T-cell (primary cell): ENCODE measurements at places on chromosomes 11 and 22.
A peak's percentile ranks its signal among the peaks of the same experiment; 100 is the strongest.

GRCh38 chr11:99687320-99687719, 666.6 kb downstream of the CNTN5 start:
- no peak for DNase-seq

- no peak for DNase-seq
These were observed 11.4 kb downstream of the SEC14L6 start for GRCh38 chr22:30535182-30535581.

DNA sequence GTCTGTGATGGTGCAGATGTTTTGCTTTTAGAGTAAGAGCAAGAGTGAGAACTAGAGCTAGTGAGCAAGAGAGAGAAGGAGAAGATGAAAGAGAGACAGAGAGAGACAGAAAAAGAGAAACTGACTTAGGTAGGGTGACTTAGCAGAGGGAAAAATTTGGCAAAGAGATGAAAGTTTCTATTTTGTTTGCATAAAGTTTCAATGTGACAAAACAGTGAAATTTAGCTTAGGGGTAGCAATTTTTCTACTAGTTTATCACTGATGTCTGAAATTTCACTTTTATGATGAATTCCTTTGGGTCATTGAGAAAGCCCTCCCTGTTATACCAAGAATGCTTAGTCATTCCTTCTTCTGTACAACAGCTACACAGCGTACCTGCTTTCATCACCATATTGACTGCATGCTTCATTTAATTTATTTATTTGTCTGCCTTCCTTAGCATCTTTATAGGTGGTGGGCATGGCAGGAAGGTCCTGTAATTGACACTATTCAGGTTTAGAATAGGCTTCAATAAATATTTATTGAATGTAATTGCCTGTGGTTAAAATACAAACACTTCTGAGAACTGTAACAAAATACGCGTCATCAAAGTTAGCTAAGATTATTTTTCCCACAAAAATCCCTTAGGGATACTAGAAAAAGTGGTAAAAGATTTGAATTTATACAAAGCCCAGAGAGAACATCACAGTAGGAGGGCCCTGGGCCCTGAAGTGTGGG, 19.9 kb upstream of the CTSC start:
- no peak for DNase-seq

DNA sequence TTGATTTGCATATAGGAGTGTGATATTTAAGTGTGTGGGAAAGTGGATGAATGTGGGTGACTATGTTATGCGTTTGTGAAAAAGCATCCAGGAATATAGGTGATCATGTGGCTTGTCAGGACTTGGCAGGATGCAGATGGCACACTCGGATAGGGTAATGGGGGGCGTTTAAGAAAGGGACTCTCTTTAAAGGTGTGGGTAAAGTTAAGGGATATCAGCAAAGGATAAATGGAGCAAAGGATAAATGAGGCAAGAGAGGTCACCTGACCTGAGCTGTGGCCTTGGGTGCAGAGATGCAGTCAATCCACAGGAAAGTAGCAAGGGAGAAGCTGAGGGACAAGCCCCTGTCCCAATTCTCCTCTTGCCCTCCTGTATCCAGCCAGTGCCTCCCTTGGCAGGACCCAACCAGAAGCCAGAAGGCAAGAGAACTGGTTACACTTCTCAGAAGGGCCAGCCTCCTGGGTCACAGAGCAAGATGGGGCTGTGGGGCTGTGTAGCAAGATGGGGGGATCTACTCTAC, 47.5 kb upstream of the GRAMD1B start:
- no peak for DNase-seq

DNA sequence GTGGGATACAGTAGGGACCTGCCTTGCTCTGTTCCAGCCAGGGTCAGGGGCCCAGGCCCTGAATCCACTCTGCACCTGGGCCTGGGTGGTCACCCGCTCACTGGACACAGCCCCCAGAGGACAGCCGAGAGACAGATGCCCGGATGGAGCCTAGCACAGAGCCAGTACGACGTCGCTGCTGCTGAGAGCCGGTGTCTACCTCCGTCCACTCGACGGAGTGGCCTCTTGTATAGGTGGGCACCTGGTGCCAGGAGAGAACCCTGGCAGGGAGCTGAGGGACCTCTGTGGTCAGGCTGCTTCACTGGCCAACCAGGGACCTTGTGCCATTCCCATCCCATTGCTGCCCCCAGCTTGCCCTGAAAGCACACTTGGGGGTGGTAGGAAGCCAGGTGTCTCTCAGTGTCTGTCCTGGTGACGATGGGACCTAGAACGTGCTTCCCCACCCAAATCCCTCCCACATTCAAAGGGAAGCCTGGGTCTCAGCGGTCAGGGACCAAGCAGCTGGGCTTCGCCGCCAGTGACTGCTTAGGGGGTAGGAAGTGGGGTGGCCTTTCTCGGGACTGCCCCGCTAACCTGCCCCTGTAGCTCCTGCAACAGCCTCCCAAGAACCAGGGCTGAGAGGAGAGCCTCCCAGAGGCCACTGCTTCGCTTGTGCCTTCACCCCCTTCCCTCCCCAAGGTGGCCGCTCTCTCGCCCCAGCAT, 10.3 kb upstream of the CERK start:
- DNase-seq, result no peak

GRCh38 chr11:16793511-16793910, 55.1 kb downstream of the C11orf58 start:
- no peak for DNase-seq

DNA sequence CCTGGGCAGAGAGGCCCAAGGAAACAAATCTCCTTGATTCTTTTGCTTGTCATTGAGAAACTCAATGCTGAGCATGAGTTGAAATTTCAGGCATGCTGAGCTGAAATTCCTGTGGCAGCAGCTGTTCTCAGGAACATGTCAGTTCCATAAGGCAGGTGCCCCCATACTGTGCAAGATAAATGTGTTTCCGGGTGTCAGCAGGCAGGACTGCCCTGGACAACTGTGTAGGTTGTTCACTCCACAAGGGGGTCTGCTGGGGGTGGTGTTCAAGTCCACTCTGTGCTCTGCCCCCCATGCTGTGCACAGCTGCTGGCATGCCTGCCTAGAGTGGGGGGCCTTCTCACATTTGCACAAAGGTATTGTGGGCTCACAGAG, 133.7 kb downstream of the CTTN start:
- no peak for DNase-seq

GRCh38 chr11:60371386-60371785, 6.9 kb upstream of the MS4A7 start:
- no peak for DNase-seq

- DNase-seq, result no peak
These were observed 27.2 kb downstream of the SIK2 start for GRCh38 chr11:111629499-111629898.

DNA sequence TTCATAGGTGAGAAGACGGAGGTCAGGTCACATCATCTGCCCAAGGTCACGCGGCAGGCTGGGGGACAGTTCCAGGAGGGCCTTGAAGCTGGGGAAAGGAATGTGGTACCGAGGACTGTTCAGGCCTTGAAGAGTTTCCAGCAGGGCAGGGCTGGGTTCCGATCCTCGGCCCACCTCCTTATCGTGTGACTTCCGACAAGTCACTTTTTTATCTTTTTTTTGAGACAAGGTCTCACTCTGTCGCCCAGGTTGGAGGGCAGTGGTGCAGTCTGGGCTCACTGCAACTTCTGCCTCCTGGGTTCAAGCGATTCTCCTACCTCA, 623 bp downstream of the NDUFS8 start:
- no peak for DNase-seq

- peak; percentile 93 for DNase-seq
These were observed 47.0 kb upstream of the SUSD2 start for GRCh38 chr22:24134090-24134846.

- DNase-seq, result no peak
These were observed 190.2 kb upstream of the ZBED5 start for GRCh38 chr11:11047851-11048610.

DNA sequence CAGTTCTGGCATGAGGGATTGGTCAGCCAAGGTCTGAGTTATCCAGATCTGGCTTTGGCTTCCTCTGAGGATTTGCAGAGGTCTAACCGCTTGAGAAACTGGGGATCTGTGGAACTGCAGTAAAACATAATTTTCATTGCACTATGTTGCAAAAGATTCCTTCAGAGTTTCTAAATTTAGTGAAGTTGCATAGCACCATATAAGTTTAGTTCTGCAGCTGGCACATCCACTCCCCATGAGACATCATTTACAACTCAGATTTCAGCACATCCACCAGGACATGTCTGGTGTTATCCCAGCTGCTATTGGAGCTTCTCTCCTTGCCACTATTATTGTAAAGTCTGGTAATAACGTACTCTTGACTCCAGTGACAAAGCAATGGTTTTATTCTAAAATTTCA, 181.5 kb downstream of the CWF19L2 start:
- DNase-seq, result no peak

DNA sequence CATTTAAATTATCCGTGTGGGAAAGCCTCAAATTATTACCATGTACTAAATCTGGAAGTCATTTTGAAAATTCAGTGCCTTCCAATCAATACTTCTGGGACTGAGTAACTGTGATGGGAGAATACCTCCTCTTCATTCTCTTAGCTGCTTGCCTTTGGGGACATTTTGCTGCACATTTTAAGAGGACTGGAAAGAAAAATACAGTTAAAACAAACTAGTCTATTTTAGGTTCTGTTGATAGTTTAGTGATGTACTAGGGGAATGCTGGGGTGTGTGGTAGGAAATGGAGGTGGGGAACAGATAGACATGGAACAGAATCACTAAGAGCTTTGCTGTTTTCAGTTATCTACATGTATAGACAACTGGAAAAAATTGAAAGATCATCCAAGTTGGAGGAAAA, 65.7 kb upstream of the APOA1 start:
- no peak for DNase-seq

GRCh38 chr11:289712-290620, 1.0 kb downstream of the PGGHG start:
- peak; percentile 22 for DNase-seq

DNA sequence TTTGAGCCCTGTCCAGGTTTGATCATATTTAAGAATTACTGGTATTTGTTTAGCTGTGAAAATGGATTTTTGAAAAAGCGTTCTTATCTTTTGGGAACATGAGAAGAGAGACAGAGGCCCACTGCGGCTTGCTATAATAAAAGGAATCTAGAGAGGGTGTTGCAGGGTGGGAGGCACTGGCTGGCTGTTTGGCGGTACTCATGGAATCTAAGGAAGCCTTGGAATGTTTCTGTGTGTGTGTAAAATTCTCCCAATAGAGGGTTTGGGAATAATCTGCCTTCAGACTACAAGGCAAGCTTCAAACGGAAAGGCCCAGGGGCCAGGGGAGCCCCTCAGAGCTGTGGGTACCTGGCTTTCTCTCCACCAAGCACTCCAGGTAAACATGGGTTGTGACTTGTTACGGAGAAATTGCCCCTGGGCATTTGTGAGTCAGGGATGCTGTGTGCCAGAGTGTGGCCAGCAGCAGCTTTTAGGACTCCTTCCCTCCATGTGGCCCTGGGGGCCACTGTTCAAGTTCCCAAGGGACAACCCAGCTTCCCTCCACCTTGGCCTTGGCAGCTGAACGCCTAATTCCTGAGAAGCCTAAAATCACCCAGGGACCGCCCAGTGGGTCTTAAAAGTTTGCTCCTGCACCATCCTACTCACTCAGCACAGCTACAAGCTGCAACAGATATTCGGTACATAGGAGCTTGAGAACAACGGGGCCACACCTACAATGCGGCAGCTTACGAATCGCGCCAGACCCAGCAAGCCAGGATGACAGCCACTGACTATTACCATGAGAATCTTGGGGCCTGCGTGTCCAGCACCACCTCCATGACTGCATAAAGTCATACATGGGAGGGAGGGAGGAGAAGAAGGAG, 14.1 kb upstream of the SYT8 start:
- no peak for DNase-seq
